ENCODE measurements at places on chromosomes 12 and 14.

- DNase-seq = no peak
These were observed 717 bp downstream of the UBC start for GRCh38 chr12:124913474-124914391.

GRCh38 chr14:79986251-79986650, 225.1 kb downstream of the DIO2 start:
- DNase-seq = no peak

DNA sequence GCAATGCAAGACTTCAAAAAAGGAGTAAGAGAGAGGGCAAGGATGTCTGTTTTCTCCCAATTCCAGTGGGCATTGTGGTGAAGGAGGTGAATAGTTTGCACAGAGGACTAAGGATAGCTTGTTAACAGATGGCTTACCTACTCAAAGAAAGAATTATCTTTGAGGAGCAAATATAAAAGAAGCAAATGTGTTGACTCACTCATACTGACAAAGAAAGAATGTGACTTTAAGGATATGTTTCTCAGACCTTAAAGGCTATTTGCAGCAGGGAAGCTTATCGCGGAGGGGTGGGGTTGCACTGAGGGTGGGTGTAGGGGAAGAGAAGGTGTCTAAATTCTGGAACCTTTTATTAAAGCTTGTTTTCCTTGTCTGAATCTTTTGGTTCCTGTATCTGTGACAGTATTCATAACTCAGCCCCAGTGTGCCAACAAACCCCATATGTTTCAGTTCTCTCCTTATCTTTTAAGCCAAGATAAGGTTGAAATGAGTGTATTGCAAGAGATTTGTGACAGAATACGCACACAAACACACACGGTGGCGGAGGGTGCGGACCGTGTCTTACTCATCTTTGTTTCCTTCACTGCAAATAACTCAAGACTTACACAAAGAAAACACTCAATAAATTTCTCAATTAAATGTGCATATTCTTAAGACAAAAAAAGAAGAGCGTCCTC, 146.4 kb upstream of the ARID2 start:
- no peak for DNase-seq

GRCh38 chr12:22103418-22103817, 57.4 kb downstream of the CMAS start:
- no peak for DNase-seq
